Colonic mucosa (tissue), 4 donors: ENCODE measurements at places on chromosomes 2 and 18.

DNA sequence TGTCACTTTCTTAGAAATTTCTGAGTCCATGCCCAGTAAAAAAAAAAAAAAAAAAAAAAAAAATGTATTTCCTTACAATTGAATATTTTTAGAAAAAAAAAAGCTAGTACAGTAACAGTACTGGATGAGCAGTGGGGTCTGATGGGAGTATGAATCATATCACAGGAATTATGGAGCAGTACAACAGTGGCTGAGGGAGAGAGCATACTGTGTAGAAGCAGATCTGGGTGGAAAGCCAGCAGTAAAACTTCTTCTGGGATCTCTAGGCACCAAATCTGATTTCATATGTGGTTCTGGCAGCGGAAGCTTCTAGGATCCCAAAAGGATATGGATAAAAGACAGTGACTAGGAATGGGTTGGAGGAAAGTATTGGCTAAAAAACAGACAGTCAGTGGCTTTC is 414.9 kb upstream of the FSHR start:
- DNase-seq, result no peak

DNA sequence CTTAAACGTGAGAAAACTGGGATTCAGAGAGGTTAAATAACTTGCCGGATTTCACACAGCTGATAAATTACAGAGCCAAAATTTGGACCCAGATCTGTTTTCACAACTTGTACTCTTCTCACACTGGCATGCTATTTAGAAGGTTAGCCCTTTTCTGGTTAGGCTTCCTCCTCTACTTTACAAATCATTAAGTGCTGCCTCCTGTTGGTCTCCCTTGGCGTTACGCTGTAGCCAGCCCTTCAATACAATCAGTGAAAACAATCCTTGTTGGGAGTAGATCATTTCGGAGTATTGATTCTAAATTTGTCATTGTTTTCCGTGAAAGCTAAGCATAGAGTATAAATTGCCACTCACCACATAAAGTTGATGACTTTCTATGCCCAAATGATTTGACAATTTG is 153.5 kb downstream of the ARHGAP15 start:
- DNase-seq, result peak; percentile 22

DNA sequence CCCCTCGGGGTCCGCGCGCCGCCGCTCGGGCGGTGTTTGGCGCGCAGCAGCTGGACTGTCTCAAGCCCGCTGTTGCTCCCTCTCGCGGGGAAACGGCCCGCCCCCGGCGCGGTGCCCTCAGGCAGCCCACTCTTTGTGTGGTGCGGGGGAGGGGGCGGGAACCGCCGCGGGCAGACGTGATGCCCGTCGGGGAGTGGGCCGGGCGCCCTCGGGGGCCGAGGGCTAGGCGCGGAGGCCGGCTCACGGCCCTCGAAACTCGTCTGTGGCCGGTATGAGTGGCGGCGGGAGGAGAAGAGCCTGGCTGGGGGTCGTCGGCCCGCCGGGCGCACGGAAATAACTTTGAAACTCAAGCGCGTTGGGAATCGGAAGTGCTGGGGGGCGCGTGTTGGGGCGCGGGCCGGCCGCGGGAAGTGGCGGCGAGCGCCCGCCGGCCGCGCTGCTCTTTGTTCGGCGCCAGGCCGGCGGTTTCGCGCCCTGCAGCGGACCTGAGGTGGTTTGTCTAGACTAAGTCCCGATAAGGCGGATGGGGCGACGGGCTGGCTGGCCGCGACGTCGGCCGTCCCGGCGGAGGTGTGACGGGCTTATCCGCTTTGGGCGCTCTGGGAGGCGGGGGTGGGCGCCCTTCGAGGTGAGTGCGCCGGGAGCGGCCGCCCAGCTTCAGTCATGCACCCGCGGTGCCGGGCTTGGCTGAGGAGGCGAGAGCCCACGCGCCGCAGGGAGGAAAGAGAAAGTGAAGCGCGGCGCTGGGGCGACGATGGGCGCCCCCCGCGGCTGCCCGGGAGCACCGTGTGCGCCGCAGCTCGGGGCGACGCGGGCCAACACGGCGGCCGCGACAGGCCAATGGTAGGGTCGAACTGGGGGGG is 679 bp downstream of the PTMA start:
- DNase-seq, result peak; percentile 45

- peak; percentile 50 for DNase-seq
Observed at GRCh38 chr18:2104620-2105462, 466.5 kb downstream of the METTL4 start.

- no peak for DNase-seq
Observed at GRCh38 chr2:11955884-11956291, 209.5 kb downstream of the LPIN1 start.

- DNase-seq, result peak; percentile 88
Observed at GRCh38 chr2:84904717-84905174, 710 bp upstream of the TMSB10 start.

DNA sequence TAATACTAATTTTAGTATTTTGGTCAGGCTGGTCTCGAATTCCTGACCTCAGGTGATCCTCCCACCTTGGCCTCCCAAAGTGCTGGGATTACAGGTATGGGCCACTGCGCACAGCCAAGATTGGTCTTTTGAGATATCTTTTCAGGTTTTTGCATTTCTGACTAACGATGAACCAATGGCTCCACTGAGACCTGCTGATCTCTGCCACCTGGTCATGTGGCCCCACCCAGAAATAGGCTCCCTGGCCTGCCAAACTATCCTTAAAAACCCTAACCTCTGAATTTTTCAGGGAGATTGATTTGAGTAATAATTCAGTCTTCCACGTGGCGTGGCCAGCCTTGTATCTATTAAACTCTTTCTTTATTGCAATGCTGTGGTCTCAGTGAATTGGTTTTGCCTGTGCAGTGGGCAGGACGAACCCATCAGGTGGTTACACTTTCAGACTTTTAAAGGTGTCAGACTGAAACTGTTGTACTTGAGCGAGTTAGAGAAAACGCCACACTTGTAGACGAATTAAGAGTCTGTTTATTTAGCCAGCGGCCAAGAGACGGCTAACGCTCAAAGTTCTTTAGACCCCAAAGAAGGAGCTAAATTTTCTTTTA is 85.8 kb upstream of the MSH6 start:
- DNase-seq, result no peak

DNA sequence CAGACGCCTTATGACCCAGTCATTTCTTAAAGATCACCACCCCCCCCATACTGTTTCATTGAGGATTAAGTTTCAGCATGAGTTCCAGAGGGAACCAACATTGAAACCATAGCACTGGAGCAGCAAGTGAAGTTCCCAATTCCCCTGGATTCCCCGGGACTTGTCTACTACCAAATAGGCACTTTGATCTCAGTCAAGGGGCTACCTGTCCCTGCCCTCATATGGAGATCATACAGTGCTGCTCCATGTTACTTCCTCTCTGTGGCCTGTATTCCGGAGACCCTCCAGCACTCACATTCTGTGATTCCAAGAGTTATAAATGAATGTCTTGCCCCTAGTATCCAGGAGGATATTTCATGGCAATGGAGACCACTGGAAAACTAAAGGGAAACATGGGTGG is 42.5 kb downstream of the RNF144A start:
- no peak for DNase-seq
